ENCODE measurements at places on chromosomes 4 and X.

DNA sequence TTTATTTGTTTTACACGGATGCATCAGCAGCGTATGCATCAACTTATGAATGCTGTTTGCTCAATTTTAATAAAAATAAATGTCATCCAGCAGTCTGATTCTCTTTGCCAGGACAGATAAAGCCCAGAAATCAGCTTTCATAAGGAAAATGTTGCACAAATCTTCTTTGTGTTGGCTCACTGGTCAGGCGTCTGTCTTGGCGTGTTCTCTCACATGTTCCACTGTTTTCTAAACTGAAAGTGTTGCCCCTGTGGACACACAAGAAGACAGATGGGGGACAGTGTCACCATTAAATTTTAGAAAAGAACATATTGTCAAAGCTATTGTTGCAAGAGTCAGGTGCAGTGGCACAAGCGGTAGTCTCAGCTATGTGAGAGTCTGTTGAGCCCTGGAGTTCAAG is 316.2 kb downstream of the CENPC start:
- no peak for DNase-seq

DNA sequence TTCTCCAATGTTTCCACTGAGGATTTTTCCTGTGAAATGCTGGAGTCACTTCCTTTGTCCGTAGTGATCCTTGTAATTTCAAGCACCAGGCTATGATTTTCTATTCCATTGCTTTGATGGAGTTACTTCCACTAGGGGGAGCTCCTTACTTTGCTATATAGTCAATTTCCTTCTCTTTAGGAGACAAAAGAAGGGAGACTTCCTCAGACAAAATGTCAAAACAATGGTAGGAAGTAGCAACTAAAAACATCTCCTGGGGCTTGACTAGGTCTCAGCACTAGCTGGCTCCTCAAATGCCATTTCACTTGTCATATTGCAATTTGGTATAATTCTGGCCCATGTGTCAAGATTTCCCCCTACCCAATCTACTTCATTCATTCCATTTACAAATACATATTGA is 24.1 kb downstream of the ZCCHC12 start:
- no peak for DNase-seq

- DNase-seq, result no peak
Measured at GRCh38 chr4:62023633-62024032, 823.5 kb downstream of the ADGRL3 start.

GRCh38 chrX:15221321-15221720 is 48.6 kb downstream of the ASB9 start:
- DNase-seq, result no peak

DNA sequence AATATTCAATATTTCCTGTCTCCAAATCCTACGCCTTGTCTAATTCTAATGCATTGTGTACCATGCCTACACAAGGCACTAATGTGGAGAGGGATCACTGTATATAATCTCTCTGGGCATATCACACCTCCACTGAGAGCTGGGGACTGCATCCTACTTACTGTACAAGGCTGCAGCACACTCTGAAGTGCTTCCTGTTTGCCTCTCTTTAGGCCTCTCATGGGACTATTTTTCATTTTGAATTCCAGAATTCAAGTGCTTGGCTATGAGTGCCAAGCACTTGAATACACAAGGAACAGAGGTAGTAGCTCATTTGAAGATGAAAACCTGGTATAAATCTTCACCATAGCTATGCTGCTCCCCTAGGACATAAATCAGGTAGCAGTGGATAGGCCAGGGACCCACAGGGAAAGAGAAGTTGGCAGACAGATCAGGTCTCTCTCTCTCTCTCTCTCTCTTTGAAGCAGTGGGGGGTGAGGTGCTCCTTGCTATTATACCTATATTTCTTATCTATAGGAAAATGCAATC is 229.7 kb upstream of the MBNL3 start:
- DNase-seq, result no peak

DNA sequence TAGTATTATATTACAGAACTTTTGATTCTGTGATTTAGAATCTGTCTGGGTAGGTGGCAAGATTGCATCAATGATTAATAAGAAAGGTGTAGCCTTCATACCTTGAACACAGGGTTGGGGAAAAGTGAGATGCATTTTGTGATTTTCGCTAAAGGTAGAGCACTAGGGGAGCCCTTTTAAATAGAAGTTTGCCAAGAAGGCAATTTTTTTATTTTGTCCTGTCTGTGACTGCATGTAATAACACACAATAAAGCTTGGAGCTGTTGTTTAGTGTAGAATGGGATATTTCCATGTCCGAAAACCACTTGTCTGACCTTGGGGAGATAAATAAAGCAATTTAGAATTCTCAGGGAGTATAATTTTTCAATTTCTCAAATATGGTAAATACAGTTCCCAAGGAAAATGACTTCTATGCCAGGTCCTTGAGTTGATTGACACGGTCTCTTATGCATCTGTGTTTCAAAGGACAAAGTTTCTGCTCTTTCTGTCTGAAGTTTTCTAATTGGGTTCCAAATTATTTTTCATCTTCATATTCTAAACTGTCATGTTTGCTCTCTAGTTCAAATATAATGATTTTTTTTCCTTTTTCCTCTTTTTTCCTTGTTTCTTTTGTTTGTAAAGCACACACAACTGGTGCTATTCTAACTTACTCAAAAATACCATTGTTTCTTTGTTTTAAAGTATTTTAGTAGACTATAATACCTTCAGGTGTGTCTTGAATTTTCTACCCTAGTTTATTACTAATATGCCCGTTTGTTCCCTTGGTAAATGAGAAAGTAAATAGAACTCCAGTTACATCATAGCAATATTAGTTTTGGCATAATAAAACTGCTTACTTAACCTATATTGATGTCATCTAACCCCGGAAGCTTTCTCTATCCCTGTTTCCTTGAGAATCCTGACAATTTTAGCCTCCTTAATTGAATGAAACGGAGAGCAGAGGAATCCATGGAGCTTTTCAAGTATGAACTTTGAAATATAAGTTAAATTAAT is 87.8 kb upstream of the BMPR1B start:
- no peak for DNase-seq

DNA sequence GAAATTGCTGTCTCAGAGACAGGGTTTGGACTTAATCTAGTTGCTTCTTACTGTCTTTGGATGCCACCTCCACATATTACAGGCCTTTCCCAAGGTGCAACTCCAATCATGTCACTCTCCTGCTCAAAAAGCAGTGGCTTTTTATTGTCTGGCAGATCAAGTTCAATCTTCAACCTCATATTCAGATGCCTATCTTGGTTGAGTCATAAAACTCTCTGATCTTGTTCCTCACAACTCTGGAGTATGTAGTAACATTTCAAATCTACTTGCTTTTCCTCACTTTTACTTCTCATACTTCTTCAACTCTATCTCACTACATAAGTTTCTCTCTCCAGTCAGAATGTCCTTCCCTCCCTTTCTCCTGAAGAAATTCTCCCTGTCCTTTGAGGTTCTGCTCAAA is 180.6 kb downstream of the VSIG4 start:
- DNase-seq, result no peak

DNA sequence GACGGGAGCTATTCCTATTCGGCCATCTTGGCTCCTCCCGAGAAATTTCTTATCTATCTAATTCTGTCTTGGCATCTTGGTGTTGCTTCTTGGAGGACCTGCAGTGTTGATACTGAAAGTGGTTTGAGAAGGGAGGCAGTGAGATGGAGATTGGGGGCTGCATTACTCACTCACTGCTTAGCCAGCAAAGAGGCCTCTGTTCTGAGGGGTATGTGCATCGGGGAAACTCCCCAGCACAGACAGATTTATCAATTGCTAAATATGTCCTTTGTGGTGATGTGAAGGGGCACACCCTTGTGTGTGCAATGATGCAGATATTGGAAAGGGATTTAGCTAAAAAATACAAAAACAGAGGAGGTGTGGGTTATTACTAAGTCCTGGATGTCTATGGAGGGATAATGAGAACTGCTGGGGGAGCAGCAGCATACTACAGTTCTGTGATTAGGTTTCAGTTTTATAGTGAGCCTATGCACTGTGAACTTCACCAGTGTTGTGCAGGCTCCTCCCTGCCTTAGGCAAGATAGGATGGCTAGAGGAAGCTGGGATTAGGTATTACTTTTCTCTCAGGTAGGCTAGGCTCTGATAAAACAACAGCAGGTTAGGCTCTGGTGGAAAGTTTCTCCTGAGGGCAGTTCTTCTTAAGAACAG is 279.0 kb downstream of the HS3ST1 start:
- no peak for DNase-seq

- DNase-seq, result no peak
Measured at GRCh38 chrX:80432863-80433262, 12.6 kb downstream of the TENT5D start.

DNA sequence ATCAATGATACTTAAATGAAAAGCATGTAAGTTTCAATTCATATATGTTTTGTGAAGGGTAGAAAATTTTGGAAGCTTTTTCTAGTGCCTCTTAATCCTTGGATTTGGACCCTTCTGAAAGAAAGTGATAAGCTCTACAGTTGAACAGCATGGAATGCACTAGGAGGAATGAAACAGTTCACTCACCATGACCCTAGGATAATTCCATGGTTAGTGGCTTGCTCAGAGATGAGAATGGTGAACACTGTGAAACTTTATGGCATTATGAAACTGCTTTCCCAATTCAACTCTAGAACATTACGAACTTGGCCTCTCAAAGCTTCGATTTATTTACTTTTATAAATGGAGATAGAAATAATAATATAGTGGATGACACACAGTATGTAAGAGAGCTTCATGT is 88.9 kb upstream of the FAT4 start:
- DNase-seq, result no peak

- DNase-seq, result no peak
Measured at GRCh38 chr4:110055158-110055768, 142.6 kb downstream of the EGF start.

DNA sequence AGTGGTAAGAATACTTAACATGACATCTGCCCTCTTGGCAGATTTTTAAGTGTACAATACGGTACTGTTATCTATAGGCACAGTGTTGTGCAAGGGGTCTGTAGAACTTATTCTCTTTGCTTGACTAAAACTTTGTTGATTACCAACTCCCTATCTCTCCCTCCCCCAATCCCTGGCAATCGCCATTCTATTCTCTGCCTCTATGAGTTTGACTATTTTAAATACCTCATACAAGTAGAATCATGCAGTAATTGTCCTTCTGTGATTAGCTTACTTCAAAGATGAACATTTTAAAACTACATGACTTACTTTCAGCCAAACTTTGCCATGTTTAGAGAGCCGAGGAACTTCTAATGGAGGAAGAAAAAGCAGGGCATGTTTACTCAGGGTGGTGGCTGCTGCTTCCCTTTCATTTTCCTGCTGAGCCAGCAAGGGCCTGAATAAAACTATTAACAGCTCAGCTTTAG is 62.4 kb downstream of the APOO start:
- DNase-seq, result no peak

GRCh38 chrX:25300994-25301393 is 285.2 kb upstream of the ARX start:
- DNase-seq, result no peak

GRCh38 chrX:11585174-11585573 is 80.5 kb downstream of the ARHGAP6 start:
- no peak for DNase-seq

DNA sequence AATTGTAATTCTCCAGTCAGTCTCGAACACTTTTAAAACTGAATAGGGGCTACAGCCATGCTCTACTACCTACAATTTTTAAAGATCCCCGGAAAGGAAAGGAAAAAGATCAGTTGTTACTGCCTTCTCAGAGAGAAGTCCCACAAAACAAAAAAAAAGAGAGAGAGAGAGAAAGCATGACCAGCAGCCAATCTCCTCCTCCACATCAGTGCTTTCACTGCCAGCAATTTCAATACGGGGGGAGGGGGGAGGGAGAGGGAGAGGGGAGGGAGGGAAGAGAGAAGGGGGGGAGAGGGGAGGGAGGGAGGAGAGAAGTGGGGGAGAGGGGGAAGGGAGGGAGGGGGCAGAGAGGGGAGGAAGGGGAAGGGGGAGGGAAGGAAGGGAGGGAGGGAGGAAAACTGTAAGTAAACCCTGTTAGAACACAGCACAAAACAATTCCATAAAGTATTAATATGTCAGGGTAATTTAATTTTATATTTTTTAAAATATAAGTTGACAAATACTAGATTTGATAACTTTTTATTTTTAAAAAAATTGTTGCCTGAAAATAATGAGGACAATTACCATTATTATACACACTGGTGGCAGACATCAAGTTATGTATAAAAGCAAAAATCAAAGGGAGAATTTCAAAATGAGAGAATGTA is 108.0 kb downstream of the LRBA start:
- DNase-seq, result no peak

DNA sequence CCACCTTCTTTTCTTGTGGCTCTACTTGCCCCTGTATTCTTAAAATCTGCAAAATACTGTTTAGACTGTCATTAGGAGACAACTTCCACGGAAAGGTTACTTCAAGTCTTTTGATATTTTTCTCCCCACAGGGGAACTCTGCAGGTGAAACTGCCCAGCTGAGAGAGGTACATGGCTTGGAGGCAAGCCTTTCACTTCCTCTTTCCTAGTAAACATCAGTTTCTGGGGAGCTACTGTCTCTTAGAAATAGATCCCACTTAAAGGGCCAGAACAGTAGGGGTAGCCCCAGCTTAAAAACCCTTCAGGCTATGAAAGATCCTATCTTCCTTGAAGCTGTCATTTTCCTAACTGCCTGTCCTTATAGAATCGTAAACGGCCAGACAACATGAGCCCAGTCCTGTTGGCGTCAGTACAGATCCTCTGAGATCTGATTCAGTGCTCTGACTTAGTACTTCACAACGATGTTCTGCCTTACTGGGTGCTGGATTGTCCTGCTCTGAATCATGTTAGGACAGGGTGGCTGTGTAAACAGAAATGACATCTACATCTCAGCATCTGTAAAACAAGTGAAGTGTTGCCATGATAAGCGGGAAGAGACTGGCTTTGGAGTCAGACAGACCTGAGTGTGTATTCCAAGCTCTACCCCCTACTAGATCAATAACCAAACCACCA is 102.1 kb downstream of the ITIH6 start:
- DNase-seq, result no peak

DNA sequence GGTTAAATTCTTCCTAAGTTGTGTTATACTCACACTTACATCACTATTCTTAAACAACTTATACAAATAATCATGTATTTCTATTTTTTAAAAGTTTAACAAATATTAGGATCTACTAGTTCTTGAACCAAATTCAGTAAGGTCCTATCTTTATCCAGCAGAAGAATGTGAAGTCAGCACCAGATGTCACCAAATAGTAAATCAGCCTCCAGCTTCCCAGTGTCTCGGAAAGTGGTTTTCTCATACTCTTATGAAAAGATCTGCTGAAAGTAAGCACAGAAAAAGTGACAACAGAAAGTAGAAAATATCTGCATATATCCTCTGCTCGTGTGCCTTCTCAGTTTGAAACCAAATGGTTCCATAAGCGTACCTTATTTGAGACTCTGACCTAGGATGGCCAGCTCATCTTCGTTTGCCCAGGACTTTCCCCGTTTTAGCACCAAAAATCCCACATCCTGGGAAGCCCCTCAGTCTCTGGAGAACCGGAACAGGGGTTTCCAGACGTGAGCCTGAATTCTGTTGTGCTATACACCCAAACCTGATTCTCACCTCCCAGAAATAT is 98.0 kb upstream of the DCLK2 start:
- DNase-seq, result no peak

- no peak for DNase-seq
Measured at GRCh38 chrX:7891928-7892327, 35.3 kb downstream of the PNPLA4 start.
